ENCODE measurements at places on chromosomes 16 and 17.

- no peak for DNase-seq
Observed at GRCh38 chr17:32159586-32160438, 17.5 kb downstream of the RHOT1 start.

- DNase-seq: no peak
Observed at GRCh38 chr17:74853048-74853397, 6.7 kb downstream of the GRIN2C start.

DNA sequence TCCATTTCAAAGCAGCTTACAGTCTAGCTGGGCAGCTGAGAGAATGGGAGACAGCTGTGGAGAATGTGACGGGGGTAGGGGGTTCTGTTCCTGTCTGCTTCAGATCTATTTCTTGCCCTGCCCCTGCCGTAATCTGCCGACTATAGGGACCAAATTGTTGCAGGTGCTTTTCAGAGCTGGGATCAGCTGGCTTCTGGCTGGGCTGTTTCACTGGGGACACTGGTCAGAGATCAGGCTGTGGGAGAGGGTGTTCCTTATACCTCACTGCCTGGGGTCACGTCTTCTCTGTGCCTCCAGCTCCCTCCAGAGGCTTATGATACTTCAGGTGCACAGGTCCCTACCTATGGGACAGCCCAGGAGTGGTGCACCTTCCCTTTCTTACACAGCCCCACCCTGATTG, 514.9 kb upstream of the GOT2 start:
- DNase-seq: no peak

GRCh38 chr16:57566436-57566835, 24.0 kb downstream of the ADGRG5 start:
- no peak for DNase-seq

GRCh38 chr16:12900156-12900555, 1.2 kb upstream of the SHISA9 start:
- no peak for DNase-seq

GRCh38 chr16:11667221-11667823, 933 bp upstream of the SNN start:
- no peak for DNase-seq

DNA sequence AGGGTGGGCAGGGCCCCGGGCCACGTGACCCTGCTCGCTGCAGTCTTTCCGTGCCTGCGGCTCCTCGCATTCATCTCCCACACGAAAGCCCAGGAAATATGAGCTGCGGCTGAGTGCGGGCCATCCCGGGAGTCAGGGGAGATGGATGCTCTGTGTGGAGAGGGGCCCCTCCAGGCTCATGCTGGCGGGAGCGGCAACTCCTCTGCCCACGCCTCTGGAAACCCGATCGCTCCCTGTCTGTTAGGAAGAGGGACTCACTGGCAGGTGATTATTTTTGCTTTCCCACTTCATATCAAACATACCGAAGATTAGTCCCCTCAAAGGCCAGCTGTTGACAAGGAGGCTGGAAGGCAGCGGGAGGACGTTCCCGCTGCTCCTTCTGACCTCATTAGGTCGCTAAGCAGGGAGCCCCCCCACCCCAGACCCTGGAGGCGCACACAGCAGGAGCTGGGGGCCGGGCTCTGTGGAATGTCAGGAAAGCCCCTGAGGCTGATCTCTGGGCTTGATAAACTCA, 228.5 kb downstream of the FOXL1 start:
- no peak for DNase-seq

GRCh38 chr17:83194186-83194561, 114.8 kb downstream of the METRNL start:
- no peak for DNase-seq

DNA sequence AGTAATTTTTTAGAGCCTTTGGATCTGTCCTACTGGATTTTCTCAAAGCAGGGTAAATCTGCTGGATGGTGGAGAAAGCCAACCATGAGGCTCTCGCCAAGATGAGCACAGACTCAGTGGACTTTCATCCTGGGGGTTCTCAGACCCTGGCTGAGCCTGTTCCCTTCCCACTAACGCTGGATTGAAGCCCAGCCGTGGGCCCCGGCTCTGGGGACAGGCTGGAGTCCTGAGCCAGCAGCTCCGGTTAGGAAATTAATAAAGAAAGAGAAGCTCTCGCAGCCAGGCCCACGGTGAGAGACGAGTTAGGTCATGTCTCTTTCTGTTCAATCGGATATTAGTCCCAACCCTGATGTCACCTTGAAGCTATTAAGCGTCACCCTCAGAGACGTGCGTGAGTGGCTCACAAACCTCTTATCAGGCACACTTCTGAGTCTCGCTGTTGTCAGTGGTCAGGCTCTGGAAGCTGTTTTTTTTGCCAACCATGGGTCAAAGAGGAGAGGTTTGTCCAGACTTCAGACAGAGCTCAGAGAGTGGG, 27.1 kb downstream of the MEOX1 start:
- no peak for DNase-seq

- DNase-seq: no peak
Observed at GRCh38 chr17:21418446-21419298, 42.5 kb downstream of the KCNJ12 start.

GRCh38 chr16:1778200-1779179, 3.9 kb downstream of the SPSB3 start:
- no peak for DNase-seq

- DNase-seq: no peak
Observed at GRCh38 chr16:46857368-46857945, 26.5 kb upstream of the C16orf87 start.

GRCh38 chr16:75787440-75787839, 61.1 kb upstream of the CPHXL start:
- DNase-seq: no peak

DNA sequence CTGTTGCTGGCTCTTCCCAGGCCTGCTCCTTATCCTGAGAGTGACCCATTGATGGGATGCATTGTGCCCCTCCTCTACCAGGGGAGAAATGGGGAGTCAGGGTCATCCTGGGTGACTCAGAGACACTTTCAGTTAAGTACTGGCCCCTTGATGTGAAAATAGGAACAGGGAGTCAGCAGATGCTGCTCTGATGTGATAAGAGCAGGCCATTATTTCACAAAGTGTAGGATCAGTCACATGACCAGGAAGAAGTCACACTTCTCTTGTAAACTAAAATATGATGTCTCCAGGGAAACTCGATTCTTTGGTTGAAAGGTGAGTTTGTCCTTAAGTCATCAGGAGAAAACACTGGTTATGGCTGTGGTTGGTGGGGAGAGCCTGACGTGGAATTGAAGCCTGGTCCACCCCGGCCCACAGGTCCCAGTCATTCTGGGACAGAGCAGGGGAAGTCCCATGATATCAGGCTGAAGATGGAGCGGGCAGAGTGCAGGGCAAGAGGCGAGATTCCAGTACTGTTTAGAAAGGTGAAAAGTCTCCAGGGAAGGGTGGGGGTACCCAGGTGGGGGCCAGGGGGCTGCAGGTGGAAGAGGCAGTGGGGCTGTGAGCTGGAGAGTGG, 88.6 kb upstream of the NLRP1 start:
- no peak for DNase-seq

GRCh38 chr17:19987897-19988296, 10.3 kb upstream of the AKAP10 start:
- no peak for DNase-seq

GRCh38 chr17:4386406-4386805, 19.9 kb upstream of the UBE2G1 start:
- DNase-seq: no peak

DNA sequence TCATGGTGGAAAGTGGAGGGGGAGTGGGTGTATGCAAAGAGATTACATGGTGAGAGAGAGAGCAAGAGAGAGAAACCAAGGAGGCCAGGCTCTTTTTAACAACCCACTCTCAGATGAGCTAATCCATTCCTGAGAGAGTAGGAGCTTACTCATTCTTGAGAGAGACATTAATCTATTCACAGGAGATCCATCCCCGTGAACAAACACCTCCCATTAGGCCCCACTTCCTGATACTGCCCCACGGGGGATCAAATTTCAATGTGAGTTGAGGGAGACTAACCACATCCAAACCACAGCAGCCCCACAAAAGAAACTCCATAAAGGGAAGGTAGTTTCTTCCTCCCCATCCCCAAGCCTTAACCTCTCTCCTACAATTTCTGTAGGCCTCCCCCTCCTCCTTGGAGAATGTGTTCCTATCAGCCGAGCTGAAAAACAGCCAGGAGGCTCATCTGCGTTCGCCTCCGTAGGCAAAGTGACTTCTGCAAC, 450.0 kb downstream of the NPIPA7 start:
- no peak for DNase-seq

- DNase-seq: no peak
Observed at GRCh38 chr16:77353587-77354263, 81.1 kb downstream of the ADAMTS18 start.

DNA sequence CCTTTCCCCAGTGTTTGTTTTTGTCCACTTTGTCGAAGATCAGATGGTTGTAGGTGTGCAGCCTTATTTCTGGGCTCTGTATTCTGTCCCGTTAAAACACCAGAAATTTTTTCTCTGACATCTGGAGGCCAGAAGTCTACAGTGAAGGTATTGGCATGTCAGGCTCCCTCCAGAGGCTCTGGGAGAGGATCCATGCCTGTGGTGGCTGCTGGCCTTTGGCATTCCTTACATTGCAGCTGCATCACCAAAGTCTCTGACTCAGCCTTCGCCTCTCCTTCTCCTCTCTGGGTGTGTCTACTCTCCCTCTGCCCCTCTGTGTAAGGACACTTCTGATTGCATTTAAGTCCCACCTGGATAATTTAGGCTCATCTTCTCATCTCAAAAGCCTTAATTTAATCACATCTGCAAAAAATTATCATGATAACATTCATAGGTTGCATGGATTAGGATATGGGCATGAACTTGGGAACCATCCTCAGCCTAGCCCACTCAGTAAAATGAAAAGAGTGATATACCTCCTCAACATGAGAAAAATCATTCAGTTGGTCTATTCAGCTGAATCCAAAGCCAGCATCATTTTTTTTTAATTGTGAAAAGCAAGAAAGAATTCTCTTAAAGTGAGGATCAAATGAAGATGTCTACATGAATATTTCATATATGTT, 78.0 kb downstream of the MAP2K6 start:
- DNase-seq: no peak

DNA sequence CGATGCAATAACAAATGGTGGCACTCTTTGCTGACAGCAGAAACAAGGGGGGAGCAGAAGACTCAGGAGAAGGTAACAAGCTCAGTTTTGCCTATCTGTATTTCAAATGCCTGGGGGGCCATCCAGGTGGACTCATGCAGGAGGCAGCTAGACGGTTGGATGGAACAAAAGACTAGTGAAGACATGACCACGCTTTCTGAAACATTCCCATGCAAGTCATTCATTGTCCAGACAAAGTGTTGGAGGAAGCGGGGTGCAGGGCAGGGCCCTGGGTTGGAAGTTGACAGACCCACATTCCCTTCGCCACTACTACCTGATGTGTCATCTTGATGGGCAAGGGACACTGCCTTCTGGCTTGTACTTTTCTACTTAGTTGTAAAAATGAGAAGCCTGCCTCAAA, 29.8 kb upstream of the CRYBA1 start:
- no peak for DNase-seq

- no peak for DNase-seq
Observed at GRCh38 chr16:31453255-31454204, 5.8 kb upstream of the ARMC5 start.

DNA sequence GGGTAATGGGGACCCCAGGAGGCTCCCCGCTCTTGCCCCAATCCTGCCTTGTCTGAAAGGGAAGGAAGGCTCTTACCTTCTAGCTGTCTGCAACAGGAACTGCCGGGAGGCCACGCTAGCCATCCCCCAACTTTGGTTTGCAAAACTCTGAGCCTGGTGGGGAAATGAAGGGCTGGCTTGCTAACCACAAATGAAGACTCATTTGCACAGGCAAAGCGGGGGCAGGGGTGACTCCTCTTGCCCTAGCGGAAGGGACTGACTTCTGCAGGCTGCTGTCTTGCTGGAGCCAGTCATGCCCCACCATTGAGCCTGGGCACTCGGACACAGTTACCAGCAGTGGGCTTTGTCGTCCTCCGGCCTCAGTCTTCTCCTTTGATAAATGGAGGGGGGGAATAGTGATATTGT, 52.6 kb downstream of the PLCG2 start:
- no peak for DNase-seq

DNA sequence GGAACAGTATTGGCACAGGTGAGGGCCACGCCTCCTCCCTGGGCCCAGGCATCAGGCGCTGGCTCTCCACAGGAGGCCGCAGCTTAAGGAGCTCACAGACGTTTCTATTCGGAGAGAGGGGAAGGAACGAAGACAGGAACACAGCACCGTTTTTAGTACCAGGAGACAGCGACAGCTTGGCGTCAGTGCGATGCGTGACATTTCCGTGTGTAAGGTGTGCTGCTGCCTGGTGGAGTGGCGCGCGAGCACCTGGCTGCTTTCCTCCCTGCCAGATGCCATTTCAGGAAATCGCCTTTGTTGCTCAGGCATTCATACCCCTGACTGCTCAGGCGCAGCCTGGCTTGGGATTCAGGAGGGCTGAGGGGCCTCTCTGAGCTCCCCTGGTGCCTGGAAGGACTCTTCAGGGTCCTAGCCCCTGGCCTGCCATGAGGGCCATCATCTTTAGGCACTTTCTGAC, 367.5 kb downstream of the CPPED1 start:
- no peak for DNase-seq

DNA sequence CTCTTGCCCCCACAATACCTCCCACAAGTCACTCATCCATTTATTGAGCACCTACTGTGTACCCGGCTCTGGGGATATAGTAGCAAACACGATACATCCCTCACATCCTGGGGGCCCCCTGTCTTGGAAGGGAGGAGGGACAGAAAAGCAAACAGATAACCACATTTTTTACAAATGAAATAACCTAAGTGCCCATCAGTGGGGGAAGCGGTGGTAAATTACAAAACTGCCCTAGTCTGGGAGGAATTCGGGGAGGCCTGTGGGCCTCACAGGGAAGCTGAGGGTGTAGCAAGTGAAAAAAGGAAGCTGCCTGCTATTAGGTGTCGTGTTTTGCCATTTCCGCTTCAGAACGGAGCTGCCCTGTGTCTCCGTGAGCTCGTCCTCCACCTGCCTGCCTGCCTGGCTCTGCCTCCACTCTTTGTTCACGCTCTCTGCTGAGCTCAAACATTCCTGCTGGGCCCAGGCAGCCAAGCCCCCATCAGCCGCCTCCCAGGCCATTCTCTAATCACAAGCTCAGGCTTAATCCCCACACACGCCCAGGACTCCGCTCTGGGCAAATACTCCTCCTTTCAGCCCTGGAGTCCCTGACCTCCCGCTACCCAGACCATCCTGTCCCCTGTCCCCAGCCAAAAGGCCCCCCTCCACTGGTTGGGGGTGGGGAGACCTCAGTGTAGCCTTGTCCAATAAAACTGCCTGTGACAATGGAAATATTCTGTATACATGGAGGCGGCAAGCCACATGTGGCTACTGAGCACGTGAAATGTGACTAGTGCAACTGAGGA, 10.2 kb upstream of the SEC14L5 start:
- no peak for DNase-seq

GRCh38 chr17:10149573-10150399, 48.6 kb downstream of the GAS7 start:
- DNase-seq: no peak

Measured in stimulated activated CD4-positive, alpha-beta T cell treated with anti-CD3 and anti-CD28 coated beads, TNF-alpha, amount 100 ng/mL, for 1 hour (primary cell).